Endothelial cell (in vitro differentiated cells): ENCODE measurements at places on chromosomes 11 and 22.
A peak's percentile ranks its signal among the peaks of the same experiment; 100 is the strongest.

DNA sequence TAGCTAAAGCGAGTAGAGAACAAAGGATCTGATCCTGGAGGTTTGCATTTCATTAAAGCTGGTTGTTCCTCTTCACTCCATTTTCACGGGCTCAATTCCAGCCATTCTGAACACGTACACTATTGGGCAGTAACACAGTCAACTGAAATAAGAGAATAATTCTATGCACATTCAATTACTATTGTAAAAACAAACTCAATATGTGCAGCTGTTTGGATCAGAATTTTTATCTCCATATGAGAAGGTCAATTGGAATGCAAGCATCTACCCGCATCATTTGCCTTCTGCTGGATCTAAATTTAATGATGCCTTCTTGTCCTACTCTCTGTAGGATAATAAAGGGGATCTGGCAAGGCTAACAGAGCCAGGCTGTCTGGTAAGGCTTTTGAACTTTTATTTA is 562.8 kb upstream of the CCDC179 start:
- DNase-seq = no peak

DNA sequence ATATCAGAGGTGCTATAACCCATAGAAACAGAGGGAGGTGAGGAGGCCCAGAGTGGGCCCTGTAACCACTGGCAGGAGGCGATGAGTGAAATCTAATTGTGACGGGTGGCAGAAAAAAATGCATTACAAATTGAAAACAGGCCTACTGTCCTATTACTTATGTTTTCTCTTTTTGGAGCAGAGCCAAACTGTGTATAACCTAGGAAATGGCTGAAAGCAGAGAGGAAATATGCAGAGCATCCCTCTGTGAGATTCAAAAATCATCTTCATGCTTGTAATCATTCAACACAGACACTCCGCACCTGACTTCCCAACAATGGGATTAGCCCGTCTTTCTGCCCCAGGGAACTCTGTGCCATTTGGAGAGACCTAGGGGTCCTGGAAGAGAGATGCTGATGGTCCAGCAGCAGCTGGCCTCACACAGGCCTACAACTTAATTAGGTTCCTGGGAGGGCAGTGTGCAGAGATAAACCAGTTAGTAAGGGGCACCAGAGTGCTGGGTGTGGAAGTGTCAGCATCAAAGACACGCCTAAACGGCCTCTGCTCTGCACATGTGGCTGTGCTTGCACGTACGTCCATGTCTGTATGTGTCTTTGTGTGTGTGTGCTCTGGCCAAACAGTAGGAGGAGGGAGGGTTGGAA is 41.8 kb downstream of the MAP6 start:
- DNase-seq = no peak

GRCh38 chr11:32932196-32932595 is 39.6 kb downstream of the QSER1 start:
- DNase-seq = no peak

DNA sequence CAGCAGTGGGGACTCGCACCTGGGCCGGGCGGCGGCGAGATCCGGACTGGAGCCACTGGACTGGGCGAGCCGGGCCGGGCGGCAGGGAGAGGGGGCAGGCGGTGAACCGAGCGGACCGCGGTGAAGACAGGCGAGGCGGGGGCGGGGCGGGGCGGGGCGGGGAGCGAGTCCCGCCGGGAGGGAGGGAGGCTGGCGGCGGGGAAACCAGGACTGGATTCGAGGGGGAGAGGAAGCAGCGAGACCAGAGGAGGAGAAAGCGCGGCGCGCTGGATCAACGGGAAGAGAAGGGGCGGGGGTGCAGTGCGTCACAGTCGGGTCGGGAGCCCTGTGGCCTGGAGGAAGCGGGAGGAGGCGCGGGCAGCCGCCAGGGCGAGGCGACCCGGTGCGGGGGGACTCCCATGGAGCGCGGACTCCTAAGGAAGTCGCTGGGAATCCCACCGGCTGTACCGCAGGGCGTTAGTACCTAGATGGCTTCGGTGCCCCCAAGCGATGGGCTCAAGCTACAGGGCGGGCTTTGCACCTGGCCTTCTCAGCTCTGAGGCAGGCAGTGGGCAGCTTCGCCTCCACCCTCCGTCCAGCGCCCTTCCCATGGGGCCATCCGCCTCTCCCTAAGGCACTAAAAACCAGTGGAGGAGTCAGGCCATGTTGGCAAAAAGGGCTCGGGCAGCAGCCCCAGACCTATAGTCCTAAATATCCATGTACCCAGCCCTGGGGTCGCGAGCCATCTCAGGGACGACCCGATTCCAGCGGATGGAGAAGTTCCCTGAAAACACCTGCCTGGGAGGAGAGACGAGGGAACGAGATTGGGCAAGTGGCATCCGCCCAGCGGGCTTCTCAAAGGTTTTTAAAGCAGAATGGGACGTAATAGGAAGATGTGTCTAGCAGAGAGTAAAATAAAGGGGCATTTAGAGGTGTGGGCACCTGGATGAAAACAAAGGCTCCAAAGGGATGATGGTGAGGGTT is at the start of gene TMEM121B:
TSS of gene TMEM121B (minus strand) at position 128 of the 963 bp plus-strand sequence. CDS start 233 bp downstream, outside the sequence.
- DNase-seq = peak; percentile 89

- DNase-seq = no peak
These were observed 166.8 kb upstream of the MTMR2 start for GRCh38 chr11:96090711-96091110.

DNA sequence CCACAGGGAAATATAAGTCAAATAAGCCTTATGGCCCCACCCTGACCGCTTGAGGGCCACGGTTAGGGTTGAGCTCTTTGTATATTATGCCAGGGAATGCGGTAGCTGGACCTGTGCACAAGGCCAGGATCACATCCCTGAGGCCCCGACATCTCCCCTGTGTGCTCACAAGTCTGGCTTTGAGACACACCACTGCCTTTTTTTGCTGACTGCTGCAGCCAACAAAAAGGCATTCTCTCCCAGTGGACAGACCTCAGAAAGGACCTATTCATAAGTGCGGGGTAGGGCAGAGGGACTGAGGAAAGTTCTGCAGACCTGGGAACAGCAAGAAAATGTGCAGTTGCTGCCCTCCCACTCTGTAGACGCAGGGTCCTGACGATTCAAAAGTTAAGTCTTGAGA is 3.4 kb upstream of the SIDT2 start:
- no peak for DNase-seq

GRCh38 chr11:110525883-110526282 is 96.1 kb downstream of the FDX1 start:
- no peak for DNase-seq

DNA sequence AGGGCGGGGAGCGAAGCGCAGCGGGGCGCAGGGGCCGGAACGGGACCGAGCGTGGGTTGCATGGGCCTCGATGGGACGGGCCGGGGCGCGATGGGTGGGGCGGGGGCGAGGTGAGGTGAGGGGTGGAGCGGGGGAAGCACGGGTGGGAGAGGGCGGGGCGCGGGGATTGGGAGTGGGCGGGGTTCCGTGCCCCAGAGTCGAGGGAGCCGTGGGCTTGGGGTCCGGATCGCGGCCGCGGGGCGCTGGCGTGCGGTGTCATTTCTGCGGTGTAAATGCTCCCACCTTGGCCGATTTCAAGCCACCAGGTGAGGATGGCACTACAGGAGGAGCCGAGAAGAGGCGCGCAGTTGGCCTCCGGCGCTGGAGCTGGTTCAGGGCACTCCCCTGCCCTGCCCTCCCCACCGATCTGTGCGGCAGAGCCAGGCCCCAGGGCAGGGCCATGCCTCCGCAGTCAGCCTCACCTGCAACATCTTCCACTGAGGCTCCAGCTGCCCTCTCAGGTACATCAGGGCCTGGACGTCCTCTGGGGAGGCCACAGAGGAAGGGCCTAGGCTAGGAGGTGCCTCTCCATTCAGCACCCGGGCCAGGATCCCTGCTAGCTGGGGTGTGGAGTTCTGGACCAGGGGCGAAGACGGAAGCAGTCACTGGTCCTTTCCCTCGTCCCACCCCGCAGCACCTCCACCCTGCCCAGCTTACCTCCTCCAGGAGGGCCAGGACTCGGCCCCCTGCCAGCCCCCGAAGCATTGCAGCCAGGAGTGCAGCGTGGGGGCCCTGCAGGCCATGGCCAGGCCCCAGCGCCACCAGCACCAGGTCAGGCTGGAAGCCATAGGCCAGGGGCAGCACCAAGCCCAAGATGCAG is 620 bp upstream of the TUBGCP6 start:
- no peak for DNase-seq

DNA sequence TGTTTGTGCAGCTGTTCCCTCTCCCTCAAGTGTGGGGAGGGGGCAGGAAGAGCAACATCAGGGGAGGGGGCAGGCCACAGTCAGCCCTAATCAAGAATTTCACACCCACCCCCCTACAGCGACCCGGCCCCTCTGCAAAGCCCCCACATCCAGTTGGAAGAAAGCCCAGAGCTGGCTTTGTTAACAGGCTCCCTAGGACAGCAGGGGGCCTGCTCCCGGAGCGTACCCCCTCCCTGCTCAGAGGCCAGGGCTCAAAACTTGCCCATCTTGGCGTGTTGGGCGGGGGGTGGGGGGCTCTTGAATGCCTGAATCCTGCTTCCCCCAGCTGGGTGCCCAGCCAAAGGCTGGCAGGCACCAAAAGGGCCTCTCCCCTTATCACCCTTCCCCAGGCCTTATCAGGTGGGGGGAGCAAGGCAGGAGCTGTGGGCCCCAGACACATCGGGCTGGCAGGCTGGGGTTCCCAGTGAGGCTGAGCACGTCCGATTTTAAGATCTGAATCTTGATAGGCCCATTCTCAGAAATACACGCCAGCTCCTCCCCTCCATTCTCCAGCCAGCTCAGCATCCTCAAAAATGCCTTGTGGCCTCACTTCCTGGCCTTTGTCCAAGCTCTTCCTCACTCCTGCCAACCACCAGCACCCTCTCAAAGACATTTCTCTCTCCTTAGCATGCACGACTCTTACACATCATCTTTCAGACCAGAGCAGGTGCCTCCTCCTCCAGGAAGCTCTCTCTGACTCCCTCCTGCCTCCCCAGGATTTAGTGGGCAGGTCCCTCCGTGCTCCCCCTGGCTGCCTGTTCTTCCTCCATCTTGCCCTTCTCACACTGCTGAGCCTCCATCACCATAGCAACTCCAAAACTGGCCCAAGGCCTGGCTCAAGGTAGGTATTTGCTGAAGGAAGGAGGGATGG is 384.8 kb downstream of the MN1 start:
- DNase-seq = no peak

- no peak for DNase-seq
These were observed 5.1 kb downstream of the SCN4B start for GRCh38 chr11:118147502-118147901.
